ENCODE measurements at places on chromosomes 4 and X.
A peak's percentile ranks its signal among the peaks of the same experiment; 100 is the strongest.

GRCh38 chrX:11445540-11445939, 152.3 kb downstream of the AMELX start:
- DNase-seq = no peak

- no peak for DNase-seq
Observed at GRCh38 chr4:182518421-182518820, 275.2 kb downstream of the TENM3 start.

DNA sequence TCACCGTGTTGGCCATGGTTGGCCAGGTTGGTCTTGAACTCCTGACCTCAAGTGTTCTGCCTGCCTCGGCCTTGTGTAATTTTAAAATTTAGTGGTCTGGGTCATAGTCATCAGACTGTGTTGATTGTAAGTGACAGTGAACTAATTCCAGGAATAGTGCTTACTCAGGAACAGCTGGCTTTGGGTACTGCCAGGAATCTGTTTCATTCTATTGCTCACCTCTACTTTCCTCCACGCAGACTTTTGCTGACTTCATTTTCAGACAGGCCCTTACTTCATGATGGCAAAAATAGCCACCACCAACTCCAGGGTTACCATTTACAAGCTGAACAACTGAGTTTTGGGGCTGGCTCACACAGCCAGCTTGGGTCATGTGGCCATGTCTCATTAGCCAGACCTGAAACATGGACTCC, 54.6 kb downstream of the FNIP2 start:
- no peak for DNase-seq

DNA sequence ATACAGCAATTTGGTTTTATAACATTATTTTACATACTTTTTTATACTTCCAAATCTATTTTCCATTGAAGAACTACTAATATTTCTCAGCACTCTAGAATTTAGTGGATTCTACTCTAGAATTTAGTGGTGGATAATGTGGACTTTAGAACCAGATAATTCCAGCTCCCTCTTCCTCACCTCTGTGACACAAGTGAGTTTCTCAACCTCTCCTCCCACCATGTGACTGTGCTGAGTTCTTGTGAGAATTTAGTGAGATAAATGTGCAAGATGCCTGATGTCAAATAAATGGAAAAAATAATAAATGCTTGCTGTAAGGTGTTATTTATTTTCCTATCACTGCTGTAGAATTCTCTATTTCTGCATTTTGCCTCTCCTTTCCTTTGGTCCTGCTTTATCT, 107.3 kb downstream of the CPEB2 start:
- DNase-seq = no peak

GRCh38 chrX:4091046-4091760, 377.8 kb upstream of the PRKX start:
- no peak for DNase-seq

DNA sequence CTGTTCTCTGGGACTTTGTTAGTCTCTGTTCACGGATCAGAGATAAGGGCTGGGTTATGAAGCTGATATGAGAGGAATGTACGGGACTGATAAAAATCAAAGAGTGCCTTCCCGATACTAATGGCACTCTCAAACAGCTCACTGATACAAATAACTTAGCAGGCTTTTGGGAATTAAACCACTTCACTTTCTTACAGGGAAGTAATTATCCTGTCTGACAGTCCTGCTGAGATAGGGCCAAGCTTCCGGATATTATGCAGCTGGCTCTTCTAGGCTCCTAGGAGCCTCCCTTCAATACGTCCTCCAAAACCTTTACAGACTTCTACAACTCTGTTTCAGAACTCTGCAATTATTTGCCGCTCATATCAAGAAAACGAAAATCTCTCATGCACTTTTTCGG, 418.0 kb downstream of the NLGN4X start:
- DNase-seq = no peak

GRCh38 chr4:88811904-88812303, 114.3 kb upstream of the NAP1L5 start:
- DNase-seq = no peak

DNA sequence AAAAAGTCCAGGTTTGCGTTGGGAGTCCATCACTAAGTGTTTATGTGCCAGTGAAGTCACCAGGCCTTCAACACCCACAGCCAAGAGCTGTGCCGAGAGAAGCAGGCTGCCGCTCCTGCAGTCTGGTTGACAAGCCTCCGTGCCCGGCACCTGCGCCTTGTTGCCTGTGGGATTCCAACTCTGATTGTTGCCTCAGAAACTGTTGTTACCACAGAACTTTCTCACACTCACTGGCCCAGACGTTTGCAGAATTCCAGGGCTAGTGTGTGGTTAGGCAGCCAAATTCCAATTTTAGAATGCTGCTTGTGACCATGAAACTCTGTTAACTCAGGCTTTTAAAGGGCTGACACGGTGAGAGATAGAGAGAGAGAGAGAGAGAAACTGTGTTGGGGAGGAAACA, 119.5 kb upstream of the LIMCH1 start:
- no peak for DNase-seq

DNA sequence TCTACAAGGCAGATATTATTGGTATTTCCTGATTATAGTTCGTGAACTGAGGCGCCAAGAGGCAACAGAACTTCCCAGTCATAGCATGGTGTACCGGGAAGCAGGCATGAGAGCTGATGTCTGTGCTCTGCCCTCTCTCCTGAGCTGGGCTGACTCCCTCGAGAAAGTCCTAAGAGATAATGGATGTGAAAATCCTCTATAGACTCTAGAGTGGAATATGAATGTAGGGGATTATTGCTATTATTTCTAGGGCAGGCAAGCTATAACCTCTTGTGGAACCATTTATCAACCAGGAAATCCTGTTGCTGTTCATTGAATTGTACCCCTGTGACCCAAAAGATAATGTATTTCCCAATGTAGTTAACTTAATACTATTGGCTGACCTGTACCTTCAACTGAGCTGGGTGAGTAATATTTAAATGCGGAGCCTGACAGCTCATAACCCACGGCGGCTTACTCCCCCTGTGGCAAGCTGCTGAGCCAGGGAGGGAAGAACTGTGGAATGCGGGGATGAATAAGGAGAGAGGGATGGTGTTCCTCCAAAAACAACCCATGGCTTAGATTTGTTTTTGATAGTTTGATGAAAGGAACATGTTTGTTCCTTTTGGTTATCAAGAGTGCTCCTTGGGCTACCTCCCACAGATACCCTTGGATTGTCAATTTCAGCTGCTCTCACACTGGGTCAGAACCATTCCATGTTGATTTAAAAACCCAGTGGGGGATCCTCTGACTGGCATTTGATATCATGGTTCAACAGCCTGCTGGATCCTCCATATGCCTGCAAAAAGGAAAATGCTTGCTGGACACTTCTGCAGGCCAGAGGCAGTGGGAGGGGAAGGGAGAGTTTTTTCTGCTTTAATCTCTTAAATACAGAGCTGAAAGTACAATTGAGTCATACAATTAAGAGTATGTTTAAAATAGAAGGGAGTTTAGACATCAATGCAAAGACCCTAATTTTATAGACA, 339.0 kb upstream of the BOD1L1 start:
- no peak for DNase-seq

DNA sequence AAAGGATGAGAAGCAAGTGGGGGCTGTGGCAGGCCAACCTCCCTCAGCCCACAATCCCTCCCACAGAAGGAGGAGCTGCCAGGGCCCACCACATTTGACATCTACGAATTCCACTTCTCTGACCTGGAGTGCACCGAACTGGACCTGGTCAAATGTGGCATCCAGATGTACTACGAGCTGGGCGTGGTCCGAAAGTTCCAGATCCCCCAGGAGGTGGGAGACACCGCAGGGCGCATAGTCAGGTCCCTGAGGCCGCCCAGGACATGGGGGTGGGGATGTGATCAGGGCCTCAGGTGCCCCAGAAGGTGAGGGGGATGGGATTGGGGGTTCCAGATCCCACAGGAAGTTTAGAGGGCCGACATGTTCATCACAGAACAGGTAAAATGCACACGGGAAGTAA, 13.7 kb downstream of the ATP5ME start:
- no peak for DNase-seq

- peak; percentile 85 for DNase-seq
Observed at GRCh38 chr4:187849556-187850225, 145.9 kb upstream of the ZFP42 start.

- DNase-seq = no peak
Observed at GRCh38 chrX:11609109-11609508, 56.6 kb downstream of the ARHGAP6 start.

GRCh38 chr4:76637712-76638361, 202.8 kb downstream of the SHROOM3 start:
- no peak for DNase-seq

- DNase-seq = no peak
Observed at GRCh38 chrX:96432647-96433046, 252.0 kb upstream of the DIAPH2 start.

- no peak for DNase-seq
Observed at GRCh38 chrX:4380710-4381109, 667.3 kb upstream of the PRKX start.

GRCh38 chrX:2521092-2521926, 20.5 kb upstream of the DHRSX start:
- no peak for DNase-seq

GRCh38 chrX:24231131-24231540, 81.6 kb downstream of the ZFX start:
- no peak for DNase-seq

DNA sequence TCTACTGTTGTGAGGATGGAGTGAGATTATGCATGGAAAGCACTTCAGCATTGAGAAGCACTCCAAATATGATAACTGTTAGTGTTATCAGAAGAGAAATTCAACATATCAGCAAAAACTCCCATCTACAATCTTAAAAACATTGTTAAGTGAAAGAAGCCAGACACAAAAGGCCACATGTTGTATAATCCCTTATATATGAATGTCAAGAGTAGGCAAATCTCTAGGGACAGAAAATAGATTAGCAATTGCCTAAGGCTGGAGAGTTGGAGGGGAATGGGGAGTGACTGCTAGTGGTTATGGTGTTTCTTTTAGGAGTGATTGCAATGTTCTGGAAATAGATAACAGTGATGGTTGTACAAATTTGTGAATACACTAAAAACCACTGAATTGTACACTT, 122.5 kb upstream of the LNX1 start:
- DNase-seq = no peak

- DNase-seq = no peak
Observed at GRCh38 chr4:23070848-23071570, 378.3 kb downstream of the GBA3 start.

GRCh38 chr4:78056265-78057129, 626 bp upstream of the FRAS1 start:
- peak; percentile 79 for DNase-seq

DNA sequence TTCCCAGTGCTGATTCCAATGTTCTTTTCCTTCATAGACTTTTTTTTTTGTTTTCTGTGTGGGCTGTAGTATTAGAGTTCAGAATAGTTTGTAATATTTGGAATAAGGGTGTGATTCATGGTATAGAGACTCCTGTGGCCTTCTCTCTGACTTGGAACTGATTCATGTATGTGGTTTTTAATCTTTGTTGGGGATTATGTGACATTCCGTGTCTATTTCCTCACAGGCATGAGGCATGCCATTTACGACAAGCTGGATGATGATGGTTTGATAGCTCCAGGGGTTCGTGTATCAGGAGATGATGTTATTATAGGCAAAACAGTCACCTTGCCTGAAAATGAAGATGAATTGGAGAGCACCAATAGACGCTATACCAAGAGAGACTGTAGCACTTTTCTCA, 44.4 kb downstream of the POLR2B start:
- DNase-seq = no peak

DNA sequence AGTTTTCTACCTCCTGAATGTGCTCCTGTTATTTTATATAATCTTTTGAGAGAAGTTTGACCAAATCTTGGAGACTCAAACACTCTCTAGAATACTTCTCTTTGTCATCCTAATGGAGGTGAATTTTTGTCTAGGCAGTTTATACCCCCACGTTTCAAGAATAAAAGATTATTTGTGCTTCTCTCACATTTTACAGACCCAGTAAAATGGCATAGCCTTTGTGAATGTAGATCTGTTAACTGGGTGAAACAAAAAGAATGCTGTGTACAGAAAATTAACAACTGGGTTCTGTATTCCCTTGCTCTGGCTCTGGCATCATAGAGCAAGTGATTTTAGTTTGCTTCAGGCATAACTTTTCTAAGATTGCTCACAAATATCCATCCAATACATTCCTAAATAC, 26.1 kb downstream of the GASK1B start:
- DNase-seq = no peak

DNA sequence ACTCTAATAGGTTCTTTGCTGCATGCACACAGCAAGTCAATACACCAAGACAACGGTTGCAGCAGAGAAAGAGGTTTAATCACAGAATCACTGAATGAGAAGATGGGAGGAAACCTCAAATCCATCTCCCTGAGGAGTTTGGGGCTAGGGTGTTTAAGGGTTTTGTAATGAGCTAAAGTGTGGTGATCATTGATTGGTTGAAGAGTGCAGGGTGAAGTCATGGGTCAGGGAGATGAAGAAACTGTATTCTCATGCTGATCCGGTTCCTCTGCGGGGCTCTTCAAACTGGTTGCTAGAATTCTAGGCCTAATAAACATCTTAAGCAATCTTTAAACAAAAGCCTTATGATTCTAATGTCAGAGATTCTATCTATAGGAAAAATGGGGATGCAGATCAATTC, 432.5 kb upstream of the FAM47C start:
- no peak for DNase-seq

DNA sequence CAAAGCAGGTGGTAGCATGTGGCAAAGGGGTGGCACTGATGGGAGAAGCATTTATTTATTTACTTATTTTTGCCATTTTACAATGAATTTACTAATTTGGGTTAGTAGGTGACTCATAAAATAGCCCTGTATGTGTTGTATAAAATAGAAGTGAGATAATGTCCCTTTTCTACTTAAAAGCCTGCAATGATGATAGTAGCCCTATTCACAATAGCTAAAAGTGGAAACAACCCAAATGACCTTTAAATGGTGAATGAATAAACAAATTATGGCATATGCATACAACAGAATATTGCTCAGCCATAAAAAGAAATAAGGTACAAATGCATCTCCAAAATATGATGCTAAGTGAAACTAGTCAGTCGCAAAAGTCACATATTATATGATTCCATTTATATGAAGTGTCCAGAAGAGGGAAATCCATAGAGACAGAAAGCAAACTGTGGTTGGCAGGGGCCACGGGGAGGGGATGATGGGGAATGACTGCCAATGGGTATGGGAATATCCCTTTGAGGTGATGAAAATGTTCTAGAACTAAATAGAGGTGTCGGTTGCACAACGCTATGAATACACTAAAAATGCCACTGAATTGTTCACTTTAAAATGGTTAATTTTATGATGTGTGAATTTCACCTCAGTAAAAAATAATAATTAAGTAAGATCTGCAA, 35.8 kb upstream of the FAM9C start:
- no peak for DNase-seq

GRCh38 chrX:66633541-66633940, 5.3 kb downstream of the EDA2R start:
- no peak for DNase-seq

Measured in DMS 273 treated with DMSO at 0.1 percent for 48 hours (cell line).